ENCODE measurements at places on chromosomes 6 and 20.

GRCh38 chr6:132819405-132820161 is 5.2 kb downstream of the RPS12 start:
- peak; percentile 66 for DNase-seq

- DNase-seq = no peak
These were observed 65.5 kb upstream of the F13A1 start for GRCh38 chr6:6386010-6386409.

- DNase-seq = no peak
These were observed 198.9 kb downstream of the TSHZ2 start for GRCh38 chr20:53171065-53171464.

DNA sequence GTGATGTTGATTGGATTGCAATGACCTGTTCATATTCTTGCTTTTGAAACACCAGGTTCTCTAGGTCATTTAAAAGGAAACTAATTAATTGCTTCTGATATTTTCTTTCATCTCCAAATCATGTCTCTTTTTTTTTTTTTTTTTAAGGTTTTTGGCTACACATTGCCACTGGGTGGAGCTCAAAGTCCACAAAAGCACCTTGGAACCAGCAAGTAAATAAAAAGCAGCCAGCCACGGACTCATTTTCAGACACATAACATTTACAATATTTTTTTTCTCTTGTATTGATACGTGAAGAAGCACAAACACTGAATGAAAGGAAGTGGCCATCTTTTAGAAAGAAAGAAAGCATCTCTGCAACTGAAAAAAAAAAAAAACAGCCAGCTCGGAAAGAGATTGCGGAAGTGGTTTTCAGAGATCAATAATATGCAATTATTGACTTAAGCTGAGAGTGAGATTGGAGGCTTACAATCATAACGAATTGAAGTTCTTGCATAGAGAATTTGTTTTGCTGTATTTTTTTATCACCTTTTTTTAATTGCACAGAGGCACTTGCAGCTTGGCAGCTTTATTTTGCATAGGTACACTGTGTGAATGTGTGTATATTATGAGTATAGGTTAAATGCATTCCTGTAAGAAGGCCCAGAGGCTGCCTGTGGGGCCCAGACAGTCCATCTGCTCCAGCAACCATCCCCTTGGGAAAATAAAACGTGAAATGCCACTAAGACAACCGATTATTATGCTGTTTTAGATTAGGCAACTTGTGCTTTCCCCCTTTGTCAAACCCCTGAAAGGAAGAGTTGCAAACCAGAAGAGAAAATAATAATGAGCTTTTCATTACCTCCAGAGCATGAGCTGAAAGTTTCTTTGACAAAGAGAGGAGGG is 28.2 kb downstream of the CGA start:
- DNase-seq = peak; percentile 74

DNA sequence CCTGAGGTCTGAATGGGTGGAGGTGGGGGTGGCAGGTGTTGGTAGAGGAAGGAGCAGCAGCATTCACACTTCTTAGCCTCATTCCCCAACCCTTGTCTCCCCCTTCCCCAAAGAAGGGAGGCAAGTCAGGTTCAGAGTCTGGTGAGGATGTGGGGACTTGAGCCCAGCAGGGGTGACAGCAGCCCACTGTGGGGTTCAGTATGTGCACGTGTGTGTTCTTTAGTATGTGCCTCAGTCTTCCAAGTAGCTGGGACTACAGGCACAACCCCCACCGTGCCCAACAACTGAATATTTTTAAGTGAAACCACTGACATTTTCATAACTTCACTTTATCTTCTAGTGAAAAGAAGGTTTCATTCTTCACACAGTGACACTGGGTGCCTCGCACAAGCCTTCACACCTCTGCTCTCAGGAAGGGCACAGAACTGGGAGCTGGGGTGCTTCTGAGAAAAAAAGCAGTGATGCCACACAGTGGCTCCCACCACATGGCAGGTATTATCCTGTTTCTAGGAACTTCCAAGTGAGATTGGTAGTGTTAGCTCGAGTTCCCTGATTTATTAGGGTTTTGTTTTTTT is 33.4 kb upstream of the PRELID3B start:
- DNase-seq = no peak

GRCh38 chr6:89745716-89746115 is 73.9 kb downstream of the MDN1 start:
- DNase-seq = no peak

DNA sequence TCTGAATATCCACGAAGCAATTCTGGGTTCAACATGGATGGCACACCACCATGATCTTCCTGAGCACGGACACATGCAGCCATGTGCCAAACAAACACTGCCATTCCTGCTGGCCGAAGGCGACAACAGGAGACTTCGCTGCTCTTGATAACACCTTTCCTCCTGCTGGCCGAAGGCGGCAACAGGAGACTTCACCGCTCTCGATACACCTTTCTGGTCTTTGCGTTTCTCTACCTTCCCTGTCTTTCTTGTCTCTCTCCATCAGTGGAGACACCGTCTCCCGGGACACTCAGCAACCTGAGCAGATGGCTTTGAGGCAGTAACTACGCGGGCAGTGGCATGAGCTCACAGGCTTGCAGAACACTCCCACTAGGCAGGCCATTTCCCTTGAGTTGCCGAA is 54.9 kb upstream of the MPC1 start:
- no peak for DNase-seq

DNA sequence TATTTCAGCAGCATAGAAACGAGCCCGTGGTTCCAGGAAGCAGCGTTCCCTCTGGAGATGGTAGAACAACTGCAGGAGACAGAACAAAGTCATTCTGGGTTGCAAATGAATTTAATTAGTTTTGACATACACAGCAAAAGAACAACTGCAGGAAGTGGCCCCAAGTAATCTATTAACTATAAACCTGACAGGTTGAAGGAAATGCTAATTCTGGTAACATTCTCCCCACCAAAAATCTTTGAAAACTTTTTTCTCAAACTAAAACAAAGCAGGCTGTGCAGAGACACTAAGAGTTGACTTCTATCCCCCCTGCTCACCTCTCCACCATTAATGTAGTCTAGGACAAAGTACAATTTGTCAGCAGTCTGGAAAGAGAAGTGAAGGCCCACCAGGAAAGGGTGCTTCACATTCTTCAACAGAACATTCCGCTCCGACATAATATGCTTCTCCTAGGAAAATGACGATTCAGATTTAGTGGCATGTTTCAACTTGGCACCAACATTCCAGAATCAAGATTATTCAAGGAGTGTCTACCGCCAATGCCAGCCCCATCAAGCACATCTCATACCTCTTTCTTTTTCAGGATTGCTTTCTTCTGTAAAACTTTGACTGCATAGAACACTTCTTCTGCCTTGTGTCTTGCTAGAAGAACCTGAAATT is 120.4 kb upstream of the SLC2A12 start:
- DNase-seq = no peak

DNA sequence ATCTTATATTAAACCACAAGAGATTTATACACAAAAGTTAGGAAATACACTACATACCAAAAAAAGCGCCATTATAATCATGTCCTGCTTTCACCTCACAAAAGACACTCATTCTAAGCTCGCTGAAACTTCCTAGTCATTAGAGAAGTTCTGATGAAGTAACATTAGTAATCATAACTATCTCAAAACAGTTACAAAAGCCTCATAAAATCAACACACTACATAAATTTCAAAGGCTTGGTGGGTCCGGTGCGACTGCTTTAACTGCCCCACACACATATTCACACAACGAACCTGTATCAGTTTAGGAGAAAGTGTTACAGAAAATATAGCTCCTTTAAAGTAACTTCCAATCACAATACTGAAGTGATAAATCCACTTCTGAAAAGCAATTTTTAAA is 1.9 kb downstream of the PHIP start:
- peak; percentile 29 for DNase-seq

DNA sequence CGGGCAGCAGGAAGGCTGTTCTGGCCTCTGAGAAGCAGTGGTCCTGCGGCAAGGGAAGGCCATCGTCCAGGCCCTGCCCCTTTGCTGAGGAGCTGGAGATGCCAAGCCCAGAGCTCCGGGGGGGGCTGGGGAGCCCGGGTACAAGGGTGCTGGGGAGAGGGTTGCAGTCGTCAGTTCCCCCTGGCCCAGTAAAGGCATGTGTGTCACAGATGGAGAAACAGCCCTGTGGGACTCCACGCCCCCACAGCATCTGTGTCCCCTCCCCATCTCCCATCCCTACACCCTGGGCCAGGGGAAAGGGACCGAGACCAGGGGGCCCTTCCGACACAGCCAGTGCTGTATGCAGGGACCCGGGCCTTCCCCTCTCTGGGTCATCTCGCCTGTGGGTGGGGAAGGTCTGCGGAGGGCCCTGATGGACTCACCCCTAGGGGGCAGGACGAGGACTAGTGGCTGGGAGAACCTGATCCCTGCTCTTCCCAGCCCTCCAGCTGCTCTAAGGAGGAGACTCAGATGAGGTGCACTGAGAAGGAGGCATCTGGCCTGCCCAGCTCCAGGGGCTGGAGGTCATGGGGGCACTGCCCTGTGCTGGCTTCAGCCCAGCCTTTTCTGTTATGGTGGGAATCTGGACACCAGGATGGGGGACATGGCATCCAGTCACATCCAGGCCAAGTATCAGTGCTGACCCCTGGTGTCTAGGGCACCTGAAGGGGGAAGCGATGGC is 609 bp downstream of the MYL9 start:
- DNase-seq = no peak

DNA sequence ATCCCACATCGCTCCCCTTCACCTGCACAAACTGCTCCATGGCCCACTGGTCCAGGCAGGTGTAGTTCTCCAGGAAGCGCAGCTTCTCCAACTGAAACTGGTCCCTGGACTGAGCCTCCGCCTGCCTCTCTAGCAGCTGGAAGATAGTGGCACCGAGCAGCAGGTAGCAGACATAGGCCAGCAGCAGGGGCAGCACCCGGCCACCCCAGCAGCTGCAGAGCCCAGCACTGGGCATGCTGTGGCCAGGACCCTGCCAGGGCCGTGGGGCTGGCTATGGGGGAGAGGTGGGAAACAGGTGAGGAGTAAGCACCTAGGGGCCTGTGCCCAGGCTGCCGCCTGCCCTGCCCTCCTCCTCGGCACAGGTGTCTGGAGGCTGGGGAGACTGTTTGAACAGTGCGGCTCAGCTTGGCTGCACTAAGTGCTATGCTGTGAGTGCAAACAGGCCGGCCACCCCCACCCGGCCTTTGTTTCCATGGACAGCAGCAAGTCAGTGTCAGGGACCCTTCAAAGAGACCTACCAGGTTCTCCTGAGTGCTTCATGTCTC is at the start of gene KCNK16:
KCNK16 (minus strand) TSS at position 397 of the 545 bp plus-strand sequence; CDS start at position 235, 162 bp downstream.
- DNase-seq = no peak

DNA sequence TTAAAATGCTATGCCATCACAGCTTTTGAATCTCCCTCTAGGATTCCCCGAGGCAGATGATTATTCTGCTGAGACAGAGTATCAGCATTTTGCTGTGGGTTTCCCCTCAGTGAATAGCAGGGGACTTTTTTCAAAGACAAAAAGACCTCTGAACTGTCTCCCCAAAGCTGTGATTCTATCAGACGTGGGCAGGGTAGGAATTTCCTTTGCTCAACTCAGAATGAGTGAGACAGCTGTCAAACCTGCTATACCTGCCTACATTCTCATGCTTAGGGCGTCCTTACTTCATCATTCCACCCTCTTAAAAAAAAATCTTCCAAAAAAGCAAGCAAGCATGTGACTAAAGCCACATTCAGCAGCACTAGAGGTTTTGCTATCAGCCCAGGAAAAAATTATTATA is 147.6 kb upstream of the FAM83B start:
- DNase-seq = no peak

- DNase-seq = peak; percentile 16
These were observed 33.0 kb downstream of the PIGU start for GRCh38 chr20:34643928-34644327.

GRCh38 chr20:57950764-57951485 is 241.1 kb upstream of the PMEPA1 start:
- no peak for DNase-seq

GRCh38 chr20:10264166-10264558 is 45.5 kb downstream of the SNAP25 start:
- no peak for DNase-seq

DNA sequence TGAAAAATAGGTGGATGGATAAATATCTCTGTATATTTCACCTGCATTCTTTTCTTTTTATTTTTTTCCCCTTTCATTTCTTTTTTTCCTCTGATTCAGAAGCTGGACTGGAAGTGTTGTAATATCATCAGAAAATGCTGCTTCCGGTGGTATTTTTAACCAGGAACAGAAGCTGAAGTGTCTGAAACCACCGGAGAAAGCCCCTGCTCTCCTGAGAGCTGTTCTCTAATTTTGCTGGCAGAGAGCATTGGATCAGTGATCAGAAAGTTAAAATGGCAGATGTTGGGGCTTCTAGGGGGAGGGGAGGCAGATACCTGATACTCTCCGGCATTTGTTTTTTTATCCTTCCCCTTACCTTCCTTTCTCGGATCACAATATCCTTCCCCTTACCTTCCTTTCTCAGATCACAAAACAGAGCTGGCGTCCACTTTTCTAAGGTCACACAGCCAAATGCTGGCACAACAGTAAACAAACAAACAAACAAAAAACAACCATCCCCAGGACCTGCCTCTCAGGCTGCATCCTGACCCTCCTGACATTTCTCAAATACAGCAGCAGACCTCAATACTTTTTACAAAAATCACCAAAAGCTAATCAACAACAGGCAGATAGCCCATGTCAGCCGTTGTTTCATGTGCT is 143.2 kb upstream of the ZNF217 start:
- no peak for DNase-seq

- DNase-seq = no peak
These were observed 22.8 kb upstream of the BHLHE23 start for GRCh38 chr20:63029358-63030121.

- no peak for DNase-seq
These were observed 346.0 kb upstream of the KCNQ5 start for GRCh38 chr6:72275888-72276287.

DNA sequence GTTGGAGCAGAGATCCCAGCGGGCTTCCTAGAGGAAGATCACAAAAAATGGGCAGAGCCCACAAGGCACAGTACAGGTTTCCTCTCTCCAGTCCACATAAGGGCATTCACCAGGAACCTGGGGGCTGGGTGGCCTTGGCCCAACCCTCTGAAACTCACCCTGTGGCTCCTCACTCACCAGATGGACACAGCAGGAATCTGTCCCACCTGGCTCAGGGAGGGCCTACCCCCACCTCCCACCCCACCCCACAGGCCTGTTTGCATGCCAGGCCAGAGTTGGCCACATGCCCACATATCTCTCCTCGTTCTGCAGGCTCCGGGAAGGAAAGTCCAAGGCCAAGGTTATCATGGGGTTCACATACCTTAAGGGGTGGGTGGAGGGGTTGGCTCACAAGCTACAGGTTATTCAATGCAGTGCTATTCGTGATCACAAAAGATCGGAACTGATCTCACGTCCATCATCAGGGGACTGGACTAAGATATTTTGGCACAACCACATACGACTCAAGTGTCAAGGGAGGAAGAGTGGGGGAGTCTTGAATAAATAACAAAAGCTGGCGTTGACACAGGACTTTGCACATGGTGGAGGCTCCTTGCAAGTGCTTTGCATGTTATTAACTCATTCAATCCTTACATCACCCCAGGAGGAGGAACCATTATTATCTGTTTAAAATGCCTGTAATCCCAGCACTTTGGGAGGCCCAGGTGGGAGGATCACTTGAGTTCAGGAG is 13.0 kb downstream of the RIPOR3 start:
- peak; percentile 59 for DNase-seq

GRCh38 chr6:138227316-138227781 is 9.1 kb upstream of the PBOV1 start:
- no peak for DNase-seq

- DNase-seq = peak; percentile 14
These were observed 2.7 kb upstream of the ABHD16B start for GRCh38 chr20:63858393-63859165.

Data from hematopoietic multipotent progenitor cell treated with erythropoietin and hydrocortisone succinate and interleukin-3 and kit ligand, for 8 days (in vitro differentiated cells).